NCI-H460 (cell line): ENCODE measurements at places on chromosomes 5 and 9. TPM values are rescaled to one million over a fixed set of nuclear protein-coding genes. Genes with fewer than 3 reads are reported as not detected.

TMEM174 gene
- total RNA-seq: not detected in 2 replicates

DNA sequence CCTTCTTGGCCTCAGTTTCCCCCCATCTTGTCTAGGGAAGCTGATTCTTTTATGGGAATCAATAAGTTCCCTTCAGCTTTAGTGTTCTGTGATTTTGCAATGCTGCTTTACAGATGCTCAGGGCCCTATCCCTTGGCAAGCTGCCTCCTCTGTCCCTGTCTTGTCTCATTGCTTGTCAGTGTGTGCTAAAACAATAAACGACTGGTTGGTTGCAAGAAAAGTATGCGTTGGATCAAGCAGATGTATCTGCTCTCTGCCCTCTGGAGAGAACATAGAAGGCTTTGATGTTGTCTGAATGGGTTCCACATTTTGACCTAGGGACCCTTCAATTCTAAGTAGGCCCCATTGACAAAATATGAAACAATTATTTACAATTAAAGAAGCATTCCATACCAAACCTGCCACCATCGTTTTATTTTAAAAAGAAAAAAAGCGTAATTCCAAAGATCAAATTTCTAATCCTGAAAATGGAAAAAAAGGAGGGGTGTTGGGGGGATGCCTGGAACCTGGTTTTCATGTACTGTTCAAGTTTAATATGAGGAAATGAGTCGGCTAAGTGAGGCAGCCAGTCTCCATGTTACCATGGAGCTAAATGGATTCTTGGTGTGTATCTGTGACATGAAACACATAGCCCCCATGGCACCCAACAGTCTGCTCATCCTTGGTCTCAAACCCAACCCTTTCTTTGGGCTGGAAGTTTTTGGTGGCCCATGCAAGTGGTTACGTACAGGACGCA lies 31.2 kb upstream of the TARS1 start:
- no peak for DNase-seq

IL33 gene
- not detected in 2 replicates for total RNA-seq

DTWD2 gene
- total RNA-seq: 24.7 and 25.2 TPM in 2 replicates
